Endodermal cell (in vitro differentiated cells): ENCODE measurements at places on chromosomes 2 and 18. TPM values are rescaled to one million over a fixed set of nuclear protein-coding genes. Genes with fewer than 3 reads are reported as not detected.

GRCh38 chr2:147025646-147026585 is 818.9 kb upstream of the ACVR2A start:
- no peak for DNase-seq

- no peak for DNase-seq
Observed at GRCh38 chr18:2444201-2444875, 127.0 kb downstream of the METTL4 start.

- peak; percentile 78 for DNase-seq
Observed at GRCh38 chr2:29841386-29842004, 79.9 kb downstream of the ALK start.

Gene TEKT4
- not detected in 2 replicates for total RNA-seq

Gene TUBB6
- 45.4 and 54.7 TPM in 2 replicates for total RNA-seq

Gene DES
- total RNA-seq: 0.88 to 3.8 TPM (median 3.5 TPM) in 3 replicates

Gene EHD3
- total RNA-seq: 5.3 to 16.1 TPM (median 15.5 TPM) in 3 replicates
